ENCODE measurements at places on chromosomes 2 and 18.

DNA sequence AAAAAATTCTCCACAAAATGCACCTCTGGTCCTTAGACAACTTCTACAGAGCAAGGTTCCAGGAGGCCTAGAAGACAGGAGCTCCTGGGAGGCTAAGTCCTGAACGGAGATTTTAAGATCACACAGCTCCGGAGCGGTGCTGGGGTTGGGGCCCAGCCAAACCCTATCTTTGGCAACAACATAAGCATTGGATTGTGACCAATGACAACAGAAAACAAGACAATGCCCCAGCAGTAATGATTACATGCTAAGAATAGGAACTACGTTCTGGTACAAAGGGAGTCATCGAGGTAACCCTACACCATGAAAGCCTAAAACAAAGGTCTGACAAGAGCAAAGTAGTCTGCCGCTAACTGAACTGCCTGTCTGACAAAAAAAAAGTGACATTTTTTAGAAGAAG is 171.2 kb downstream of the CMPK2 start:
- no peak for DNase-seq

DNA sequence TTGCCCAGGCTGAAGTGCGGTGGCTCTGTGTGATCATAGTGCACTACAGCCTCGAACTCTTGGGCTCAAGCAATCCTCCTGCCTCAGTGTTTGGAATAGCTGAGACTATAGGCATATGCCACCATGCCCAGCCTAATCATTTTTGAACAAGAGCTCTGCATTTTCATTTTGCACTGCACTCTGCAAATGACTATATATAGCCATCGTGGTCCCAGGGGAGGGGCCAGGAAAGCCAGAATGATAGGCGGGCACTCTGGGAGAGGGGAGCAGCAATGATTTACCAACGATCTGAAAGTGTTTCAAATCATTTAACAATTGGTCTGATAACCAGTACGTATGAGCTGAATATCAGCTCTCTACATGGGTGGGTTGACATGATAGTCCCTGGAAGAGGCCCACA is 22.3 kb upstream of the ST3GAL5 start:
- no peak for DNase-seq

GRCh38 chr2:205563646-205564045 is 118.7 kb upstream of the NRP2 start:
- no peak for DNase-seq

DNA sequence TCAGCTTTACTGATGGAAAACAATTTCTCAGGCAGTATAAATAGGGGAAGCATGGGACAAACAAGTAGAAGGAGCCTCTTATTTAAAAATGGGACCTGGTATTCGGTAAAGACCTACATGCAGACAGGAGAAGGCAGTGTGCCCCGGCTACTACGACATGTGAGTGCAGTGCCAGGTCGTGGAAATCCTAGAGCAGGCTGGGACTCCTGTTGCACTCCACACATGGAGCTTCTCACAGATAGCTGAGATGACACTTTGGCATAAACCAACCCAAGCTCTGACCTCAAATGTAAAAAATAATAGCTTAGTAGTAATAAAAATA is 885 bp upstream of the DSEL start:
- no peak for DNase-seq

Data from fibroblast of skin of left quadriceps (primary cell).